ENCODE measurements at places on chromosomes 3 and 15. TPM values are rescaled to one million over a fixed set of nuclear protein-coding genes. Genes with fewer than 3 reads are reported as not detected.

DNA sequence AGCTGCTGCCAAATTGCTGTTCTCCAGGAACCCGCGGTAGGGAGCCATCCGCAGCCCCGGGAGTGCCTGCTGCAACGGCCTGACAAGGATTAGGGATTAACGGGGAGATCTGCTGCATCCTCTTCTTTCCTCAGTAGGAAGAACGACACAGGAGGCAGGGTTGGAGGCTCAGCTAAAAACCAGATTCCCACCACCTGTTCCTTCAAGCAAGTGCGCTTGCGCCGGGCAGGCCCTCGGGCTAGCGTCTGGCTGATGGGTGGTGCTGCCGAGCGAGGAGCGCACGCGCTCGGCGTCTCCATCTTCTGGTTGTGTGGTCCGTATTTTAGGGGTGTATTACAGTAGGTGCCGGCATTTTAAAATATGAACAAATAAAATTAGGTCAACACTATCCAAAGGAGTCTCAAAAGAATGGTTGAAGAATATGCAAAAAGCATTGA, 25.4 kb upstream of the SLC25A26 start:
- peak; percentile 75 for DNase-seq

Gene GPR62
- total RNA-seq, result not detected

GRCh38 chr3:43041517-43041916, 62.4 kb downstream of the GASK1A start:
- no peak for DNase-seq

DNA sequence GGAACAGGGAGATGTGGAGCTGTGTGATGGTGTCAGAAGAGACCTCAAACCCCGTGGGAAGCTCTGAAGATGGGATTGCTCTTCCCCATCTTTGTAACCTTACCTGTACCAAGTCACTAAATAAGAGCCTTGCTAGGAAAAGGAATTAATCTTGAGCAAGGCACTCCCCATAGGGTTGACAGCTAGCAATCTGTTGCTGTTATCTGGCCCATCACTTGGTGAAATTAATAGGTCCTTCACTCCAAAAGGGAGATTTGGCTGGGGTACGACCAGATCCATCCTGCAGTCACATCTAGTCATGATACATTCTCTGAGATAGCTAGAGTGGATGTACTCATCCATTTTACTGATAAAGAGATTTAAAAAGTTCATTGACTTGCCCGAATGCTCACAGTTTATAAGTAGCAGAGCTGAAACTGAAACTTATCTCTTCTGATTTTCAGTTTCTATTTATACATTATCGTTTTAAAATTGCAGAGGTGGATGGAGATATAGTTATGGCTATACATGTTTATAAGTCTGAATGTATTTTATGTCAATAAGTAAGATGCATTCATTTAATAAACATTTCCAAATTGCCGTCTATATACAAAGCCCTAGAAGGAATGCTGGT, 299.1 kb upstream of the MCTP2 start:
- DNase-seq, result no peak

Gene TM4SF1
- total RNA-seq, result 39.4 TPM

GRCh38 chr15:29133321-29133720, 136.3 kb downstream of the NSMCE3 start:
- no peak for DNase-seq

Gene ADAMTSL3
- 2.4 TPM for total RNA-seq

Gene UROC1
- total RNA-seq, result not detected

DNA sequence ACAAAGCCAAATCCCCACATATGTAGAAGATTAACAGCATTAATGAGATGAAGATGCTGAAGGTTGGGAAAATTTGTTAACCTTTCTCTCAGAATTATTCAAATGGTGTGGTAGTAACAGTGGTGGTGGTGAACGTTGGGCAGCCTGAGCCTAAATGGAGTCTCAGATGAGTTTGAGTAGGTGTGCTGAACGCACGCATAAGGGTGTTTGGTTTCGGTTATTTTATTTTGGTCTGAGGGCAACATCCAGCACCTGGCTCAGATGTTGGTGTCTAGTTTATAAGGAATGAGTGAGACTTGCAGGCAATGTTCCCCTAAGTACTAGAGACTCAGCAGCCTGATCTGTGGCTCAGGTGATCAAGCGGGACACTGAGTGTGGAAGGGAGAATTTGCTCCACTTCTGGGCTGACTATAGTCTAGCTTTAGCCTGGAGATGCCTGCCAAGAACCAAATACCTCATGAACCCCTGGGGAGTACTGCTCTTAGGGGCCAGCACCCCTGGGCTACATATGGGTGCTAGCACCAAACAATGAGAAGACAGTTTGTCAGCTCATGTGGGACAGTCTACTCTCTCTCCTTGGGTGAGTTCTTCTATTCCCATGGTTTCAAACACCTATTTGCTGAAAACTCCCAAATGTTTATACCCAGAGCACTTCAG, 39.5 kb upstream of the ATP2C1 start:
- DNase-seq, result no peak

GRCh38 chr3:109131276-109131675, 5.2 kb upstream of the C3orf85 start:
- DNase-seq, result no peak

Gene ADAMTS9
- total RNA-seq, result 13.6 TPM

DNA sequence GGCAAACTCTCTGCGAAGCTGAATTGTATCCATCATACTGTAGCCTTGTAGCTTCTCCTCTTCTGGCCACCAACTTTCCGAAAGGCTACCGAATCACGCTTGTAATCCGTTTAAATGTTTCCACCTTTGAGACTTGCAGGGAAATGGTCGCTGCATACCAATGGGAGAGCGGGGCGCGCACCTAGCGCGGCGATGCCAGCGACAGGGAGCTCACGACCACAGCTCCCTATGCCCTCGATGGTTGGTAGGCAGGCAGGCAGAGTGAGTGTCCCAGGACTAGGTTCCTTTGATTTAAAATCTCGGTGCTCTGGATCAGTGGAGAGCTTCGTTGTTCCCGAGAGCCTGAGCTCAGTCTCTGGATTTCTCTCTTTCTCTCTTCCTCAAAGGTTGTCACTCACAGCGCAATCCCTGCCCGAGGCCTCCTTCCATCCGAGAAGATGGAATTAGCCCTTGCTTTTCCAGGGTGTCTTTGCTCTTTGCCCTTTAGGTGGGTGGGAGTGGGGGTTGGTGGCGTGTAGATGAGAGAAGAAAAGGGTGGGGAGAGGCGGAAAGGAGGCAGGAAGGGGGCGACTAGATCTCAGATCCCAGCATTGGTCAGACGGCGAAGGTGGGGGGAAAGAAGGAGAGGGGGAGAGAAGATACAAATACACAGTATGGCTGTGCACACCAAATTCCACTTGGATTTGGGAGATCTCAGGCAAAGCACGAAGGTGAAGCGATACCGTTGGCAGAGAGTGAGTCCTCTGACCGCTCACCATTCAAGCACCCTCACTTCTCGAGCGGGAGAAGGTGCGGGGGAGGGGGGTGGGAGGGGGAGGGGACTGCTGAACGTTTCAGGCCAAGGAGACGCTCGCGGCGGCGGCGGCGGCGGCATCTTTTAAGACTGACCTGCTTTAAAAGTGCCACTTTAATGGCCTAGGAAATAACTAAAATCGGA, at the start of gene SLITRK3:
Gene SLITRK3, minus strand, starts transcription at position 745 of the 937 bp plus-strand sequence. CDS start 5,554 bp downstream, outside the sequence.
- DNase-seq, result no peak

Measured in type B pancreatic cell (in vitro differentiated cells).